ENCODE measurements at places on chromosomes 1 and 21.
A peak's percentile ranks its signal among the peaks of the same experiment; 100 is the strongest.

DNA sequence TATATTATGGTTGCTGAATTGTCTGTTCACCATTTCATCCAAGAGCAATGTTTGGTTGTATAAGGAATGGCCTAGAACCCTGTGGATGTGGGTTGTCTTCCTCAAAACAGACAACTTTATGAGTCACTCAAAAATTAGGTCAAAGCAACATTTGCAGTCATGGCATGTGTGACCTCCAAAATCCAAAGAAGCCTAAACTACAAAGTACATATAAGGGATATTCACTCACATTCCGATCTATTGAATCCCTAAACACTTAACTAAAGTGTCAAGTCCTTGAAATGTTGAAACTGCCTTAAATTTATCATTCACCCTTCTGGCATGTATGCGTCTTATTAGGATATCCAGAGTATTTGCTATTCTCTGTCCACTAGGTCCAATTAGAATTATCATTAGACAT lies 491.5 kb downstream of the NUF2 start:
- DNase-seq, result no peak

DNA sequence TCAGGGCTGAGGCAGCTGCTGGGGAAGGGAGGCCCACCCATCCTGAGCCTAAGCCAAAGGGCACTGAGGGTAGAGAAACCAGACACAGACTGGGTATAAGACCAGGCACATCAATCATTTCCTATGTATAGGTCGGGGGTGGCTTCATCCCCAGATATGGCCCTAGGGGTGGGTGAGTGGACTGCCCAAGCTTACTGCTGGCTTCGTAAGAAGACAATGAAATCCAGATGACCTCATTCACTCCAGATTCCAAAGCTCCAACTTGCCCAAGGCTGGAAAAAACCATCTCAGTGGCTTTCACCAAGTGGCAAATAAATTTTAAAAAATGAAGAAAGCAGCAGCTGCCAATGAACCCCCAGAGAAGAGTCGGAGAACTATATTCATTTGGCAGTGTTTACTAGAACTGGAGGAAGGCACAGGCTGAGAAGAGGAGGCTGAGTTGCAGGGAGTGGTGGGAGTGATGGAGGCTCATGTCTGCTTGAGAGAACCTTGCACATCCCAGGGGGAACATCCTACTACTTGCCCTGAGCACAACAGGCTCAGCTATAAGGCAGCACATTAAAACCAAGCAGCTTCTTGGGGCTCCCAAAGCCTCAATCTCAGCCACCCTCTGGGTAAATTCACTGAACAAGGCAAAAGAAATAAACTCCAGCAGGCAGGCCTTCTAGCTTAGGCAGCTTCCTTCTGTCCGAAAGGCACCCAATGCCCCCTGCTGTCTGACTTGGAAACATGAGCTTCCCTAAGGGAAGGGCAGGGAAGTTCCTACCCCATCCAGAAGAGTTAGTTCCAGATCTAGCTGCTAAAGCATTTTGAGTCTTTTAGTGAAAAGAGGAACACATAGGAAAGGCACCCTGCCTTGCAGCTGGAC lies 14.1 kb downstream of the PEA15 start:
- DNase-seq, result no peak

DNA sequence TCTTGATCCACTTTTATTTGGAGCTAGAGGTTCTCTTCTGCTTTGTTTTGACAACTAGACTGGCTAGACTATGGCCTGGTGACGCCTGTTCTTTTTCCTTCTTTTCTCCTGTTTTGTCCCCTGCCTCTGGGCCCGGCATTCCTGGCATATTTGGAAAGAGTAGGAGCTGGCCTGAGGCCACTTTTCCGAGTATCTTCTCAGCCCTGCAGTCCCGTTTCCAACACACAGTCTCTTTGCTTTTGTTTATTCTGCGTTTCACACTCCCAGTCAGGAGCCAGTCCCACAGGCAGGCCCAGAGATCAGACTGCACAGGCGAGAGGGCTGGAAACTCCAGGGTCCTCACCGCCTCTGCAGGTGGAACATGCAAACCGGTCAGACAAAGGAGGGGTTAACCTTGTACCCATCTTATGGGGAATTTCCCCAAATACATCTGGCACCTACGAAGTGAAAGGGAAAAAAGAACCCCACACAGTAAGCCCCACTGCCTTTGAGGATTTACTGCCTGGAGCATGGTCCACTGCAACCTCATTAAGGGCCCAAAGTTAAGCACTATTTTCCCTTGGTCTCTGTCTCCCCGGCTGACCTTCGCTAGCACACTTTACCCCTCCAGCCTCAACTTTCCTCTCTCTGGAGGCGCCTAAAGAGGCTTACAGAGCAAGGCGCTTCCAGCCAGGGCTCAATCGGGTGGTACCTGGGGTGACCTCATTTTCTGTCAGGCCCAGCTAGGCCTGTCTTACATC lies 141.1 kb downstream of the TOMM20 start:
- DNase-seq, result no peak

GRCh38 chr1:94044290-94044790 lies 76.6 kb downstream of the ABCA4 start:
- no peak for DNase-seq

GRCh38 chr1:53657531-53657805 lies 81.5 kb downstream of the GLIS1 start:
- DNase-seq, result no peak

DNA sequence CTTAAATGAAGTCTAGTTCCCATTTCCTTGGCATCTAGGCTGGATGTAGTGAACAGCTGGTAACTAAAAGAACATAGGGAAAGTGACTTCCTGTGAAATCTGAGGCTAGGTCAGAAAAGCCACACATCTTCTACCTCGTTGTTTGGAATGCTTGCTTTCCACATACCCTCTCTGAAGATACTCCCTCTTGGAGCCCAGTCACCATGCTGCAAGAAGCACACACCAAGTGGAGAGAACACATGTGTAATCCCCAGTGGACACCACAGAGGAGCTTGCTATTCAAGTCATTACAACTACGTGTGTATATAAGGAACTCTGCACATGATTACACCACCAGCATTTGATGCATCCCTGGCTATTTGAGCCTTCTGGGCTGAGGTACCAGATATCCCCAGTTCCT lies 125.9 kb downstream of the RGS21 start:
- DNase-seq, result no peak

DNA sequence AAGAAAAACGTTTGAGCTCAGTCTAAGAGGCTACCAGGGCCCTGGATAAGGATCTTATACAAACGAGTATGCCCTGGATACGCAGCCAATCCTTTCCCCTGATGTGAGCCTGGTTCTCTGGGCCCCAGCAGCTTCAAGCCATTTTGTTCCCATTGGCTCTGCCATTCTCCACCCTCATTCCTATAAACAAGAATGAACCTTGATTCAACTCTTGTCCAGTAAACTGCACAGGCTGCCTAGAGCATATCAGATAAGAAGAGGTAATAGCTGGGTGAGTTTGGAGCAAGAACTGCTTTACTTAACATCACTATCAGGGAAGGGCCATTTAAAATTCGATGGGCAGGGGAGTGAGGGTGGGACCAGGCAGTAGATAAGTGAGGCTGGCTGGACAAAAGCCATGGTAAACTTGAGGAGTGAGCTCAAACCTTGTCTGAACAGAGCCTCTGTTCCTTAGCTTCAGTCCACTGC lies 11.3 kb downstream of the BTG2 start:
- no peak for DNase-seq

GRCh38 chr21:41640748-41641509 lies 125.9 kb downstream of the RIPK4 start:
- DNase-seq, result no peak

DNA sequence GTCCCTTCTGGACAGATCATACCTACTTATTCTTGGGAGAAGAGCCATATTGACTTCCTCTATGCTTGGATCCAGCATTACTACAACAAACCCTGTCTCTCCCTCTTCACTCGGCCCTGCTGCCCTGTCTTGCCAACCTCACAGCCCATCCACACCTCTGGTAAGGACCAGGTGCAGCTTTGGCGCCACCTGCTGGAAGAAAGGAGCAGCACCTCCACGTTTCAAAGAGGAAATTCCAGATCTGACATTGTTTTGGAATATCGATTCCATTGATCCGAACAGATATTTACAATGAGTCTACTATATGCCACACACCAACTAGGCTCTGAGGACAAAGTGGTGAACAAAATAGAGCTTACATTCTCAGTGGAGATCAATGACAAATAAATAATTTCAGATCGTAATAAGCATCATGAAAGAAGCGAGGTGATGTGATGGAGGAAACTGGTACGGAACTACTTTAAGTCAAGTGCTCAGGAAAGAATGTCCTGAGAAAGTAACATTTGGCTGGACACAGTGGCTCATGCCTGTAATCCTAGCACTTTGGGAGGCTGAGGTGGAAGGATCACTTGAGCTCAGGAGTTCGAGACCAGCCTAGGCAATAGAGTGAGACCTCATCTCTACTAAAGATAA lies 18.7 kb downstream of the MFSD2A start:
- peak; percentile 34 for DNase-seq

- no peak for DNase-seq
Observed at GRCh38 chr1:39262802-39263201, 58.3 kb downstream of the MACF1 start.

All from stimulated activated CD8-positive, alpha-beta memory T cell treated with anti-CD3 and anti-CD28 coated beads, Interleukin-15, amount 100 ng/mL, for 4 hours (primary cell).